ENCODE measurements at places on chromosomes 6 and 20. TPM values are rescaled to one million over a fixed set of nuclear protein-coding genes. Genes with fewer than 3 reads are reported as not detected.

DNA sequence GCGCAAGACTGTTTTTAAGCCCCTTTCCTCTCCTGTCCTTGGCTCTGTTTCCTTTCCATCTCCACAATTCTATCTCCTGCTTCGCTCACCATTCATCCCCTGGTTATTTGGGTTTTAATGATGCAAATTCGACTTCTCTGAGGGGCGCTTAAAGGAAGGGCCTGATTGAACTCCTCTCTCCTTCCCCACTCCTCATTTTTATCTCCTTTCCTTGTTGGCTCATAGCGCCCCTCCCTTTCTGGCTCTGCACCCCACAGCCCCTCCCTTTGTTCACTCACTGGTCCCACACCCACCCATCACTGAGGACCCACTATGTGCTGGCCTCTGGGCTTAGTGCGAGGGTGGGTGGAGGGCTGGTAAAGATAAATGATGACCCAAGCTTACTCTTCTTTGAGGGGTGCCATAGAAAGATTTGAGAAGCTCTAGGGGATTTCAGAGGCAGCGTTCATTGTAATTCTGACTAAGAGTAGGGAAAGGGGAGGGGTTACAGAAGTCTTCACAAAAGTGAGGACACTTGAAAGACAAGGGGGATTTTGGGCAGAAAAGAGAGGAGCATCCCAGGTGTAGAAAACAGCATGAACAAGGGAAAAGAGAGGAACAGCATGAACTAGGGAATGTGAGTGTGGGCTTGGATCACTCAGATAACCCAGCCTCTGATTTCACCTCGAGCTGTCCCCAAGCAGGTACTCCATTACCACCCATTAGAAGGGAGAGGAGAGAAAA lies 507.8 kb downstream of the CD83 start:
- no peaks in the 10 kb centered on the region for H3K27me3 ChIP-seq
- H3K4me3 ChIP-seq, result no peak overlapping the region
- no peak for DNase-seq
- no peak overlapping the region for H3K27ac ChIP-seq

DNA sequence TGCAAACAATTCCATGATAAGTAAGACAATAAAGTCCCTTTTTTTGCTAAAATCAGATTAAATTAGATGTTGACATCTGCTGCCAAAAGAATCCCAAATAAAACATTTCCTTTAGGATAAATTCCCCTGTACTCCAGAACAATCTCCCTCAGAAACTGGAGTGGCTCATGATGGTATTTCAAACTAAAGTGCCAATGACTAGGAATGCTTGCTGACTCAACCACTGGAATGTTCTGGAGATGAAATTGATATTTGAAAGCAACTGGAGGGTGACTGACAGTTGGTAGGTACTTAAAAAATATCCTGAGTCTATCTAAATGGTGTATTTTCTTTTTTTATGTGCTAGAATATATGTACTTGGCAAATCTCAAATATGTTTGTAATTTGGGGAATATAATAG lies 350.1 kb upstream of the TSHZ2 start:
- H3K27ac ChIP-seq, result no peak overlapping the region
- no peak for DNase-seq
- H3K4me1 ChIP-seq, result no peaks in the 10 kb centered on the region
- H3K4me3 ChIP-seq, result no peak overlapping the region
- no peaks in the 10 kb centered on the region for H3K27me3 ChIP-seq

- no peak overlapping the region for H3K27ac ChIP-seq
- no peak overlapping the region for H3K4me3 ChIP-seq
- no peaks in the 10 kb centered on the region for H3K36me3 ChIP-seq
- DNase-seq, result no peak
- no peaks in the 10 kb centered on the region for H3K27me3 ChIP-seq
Measured at GRCh38 chr20:1196634-1197033, 6.6 kb upstream of the C20orf202 start.

CASS4 gene
- total RNA-seq, result 8.2 TPM

DNA sequence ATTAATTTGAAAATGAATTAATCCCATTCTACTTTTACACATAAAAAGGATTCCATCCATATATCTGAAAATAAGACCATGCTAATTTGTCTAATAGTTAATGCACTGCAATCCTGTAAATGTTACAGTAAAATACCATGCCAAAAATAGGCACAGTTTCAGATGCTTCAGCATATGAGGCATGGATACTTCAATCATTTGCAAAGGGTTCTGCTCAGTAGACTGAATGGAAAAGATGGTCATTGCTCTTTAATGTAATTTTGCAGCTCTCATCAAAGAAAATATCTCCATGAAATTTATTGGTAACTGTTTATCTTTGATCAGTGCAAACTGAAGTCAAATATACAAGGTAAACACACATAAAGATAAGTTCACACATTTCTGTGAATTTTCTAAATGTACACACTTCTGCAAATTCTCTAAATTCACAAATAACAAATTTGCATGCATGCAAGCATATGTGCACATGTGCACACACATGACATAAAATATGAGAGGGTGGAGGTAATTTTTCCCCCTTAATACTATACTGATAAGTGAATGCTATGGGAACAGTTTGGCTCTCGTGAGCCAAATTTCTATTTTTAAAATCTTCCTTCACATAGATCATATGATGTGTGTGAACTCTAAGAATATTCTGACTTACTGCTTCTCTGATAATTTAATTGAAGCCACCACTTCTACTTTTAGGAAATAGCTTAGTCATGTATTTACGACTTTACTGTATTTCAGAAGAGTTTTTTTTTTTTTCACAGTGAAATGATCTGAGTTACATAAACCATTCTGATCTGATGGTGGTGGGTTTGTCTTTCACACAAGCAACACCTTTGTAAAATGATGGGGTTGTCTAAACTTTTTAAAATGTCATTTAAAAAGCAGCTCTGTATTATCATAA lies 996.8 kb upstream of the CITED2 start:
- no peaks in the 10 kb centered on the region for H3K27me3 ChIP-seq
- H3K27ac ChIP-seq, result no peak overlapping the region
- H3K4me3 ChIP-seq, result no peak overlapping the region
- no peak for DNase-seq
- peaks cover 6% of the 10 kb centered on the region for H3K4me1 ChIP-seq

SLC35D3 gene
- not detected for total RNA-seq

GRCh38 chr6:116316772-116317467 lies 37.2 kb upstream of the TSPYL1 start:
- H3K27me3 ChIP-seq, result no peaks in the 10 kb centered on the region
- H3K4me3 ChIP-seq, result no peak overlapping the region
- no peaks in the 10 kb centered on the region for H3K36me3 ChIP-seq
- peaks cover 29% of the 10 kb centered on the region for H3K4me1 ChIP-seq

- H3K27me3 ChIP-seq, result no peaks in the 10 kb centered on the region
- H3K4me3 ChIP-seq, result peak overlapping the region; percentile 69
- peaks cover 43% of the 10 kb centered on the region for H3K4me1 ChIP-seq
- DNase-seq, result no peak
- H3K27ac ChIP-seq, result peak overlapping the region; percentile 92
- H3K36me3 ChIP-seq, result no peaks in the 10 kb centered on the region
Measured at GRCh38 chr6:117481926-117482239, 591 bp upstream of the DCBLD1 start.

Data from stomach (tissue), 19 donors.